ENCODE measurements at places on chromosomes 4 and X. TPM values are rescaled to one million over a fixed set of nuclear protein-coding genes. Genes with fewer than 3 reads are reported as not detected.

- no peaks in the 10 kb centered on the region for H3K27me3 ChIP-seq
- H3K4me3 ChIP-seq = no peak overlapping the region
- H3K27ac ChIP-seq = no peak overlapping the region
- peaks cover 8% of the 10 kb centered on the region for H3K4me1 ChIP-seq
- no peaks in the 10 kb centered on the region for H3K36me3 ChIP-seq
- DNase-seq = no peak
These were observed 34.6 kb upstream of the PLK4 start for GRCh38 chr4:127846061-127846460.

GRCh38 chr4:165757451-165757850, 115.6 kb upstream of the TLL1 start:
- H3K4me3 ChIP-seq = no peak overlapping the region
- no peaks in the 10 kb centered on the region for H3K36me3 ChIP-seq
- H3K27ac ChIP-seq = no peak overlapping the region
- 0 out of 2 replicates have a peak, but pooled peaks cover 2% of the 10 kb centered on the region for H3K4me1 ChIP-seq

GRCh38 chr4:165398570-165398969, 19.8 kb downstream of the CPE start:
- no peaks in the 10 kb centered on the region for H3K36me3 ChIP-seq
- no peak overlapping the region for H3K4me3 ChIP-seq
- H3K27ac ChIP-seq = no peak overlapping the region
- H3K4me1 ChIP-seq = no peaks in the 10 kb centered on the region
- no peak for DNase-seq

The ATP5ME gene
- total RNA-seq = 375 TPM

The PPEF2 gene
- not detected for total RNA-seq

Data from H1 (cell line).